Stimulated activated CD4-positive, alpha-beta T cell treated with anti-CD3 and anti-CD28 coated beads, Interleukin-1b, Interleukin-23, amount 100 ng/mL, for 1 hour (primary cell): ENCODE measurements at places on chromosomes 3 and 15.

- no peak for DNase-seq
These were observed 78.7 kb upstream of the GCNT3 start for GRCh38 chr15:59532770-59533379.

- DNase-seq = no peak
These were observed 220.7 kb downstream of the MEIS2 start for GRCh38 chr15:36879568-36880222.

GRCh38 chr15:41115161-41115651, 874 bp downstream of the INO80 start:
- DNase-seq = no peak

DNA sequence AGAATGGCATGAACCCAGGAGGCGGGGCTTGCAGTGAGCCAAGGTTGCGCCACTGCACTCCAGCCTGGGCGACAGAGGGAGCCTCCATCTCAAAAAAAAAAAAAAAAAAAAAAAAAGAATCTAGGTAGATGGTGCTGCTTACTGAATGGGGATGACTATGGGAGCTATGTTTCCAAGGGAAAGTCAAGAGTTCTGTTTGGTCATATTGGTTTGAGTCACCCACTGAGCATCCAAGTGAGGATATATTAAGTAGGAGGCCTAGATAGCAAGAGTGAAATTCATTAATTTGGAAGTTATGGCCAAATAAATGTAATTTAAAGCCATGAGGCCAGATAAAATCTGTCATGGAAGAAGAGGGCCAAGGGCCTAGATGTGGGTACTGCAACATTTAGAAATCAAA, 9.0 kb upstream of the UACA start:
- DNase-seq = no peak

DNA sequence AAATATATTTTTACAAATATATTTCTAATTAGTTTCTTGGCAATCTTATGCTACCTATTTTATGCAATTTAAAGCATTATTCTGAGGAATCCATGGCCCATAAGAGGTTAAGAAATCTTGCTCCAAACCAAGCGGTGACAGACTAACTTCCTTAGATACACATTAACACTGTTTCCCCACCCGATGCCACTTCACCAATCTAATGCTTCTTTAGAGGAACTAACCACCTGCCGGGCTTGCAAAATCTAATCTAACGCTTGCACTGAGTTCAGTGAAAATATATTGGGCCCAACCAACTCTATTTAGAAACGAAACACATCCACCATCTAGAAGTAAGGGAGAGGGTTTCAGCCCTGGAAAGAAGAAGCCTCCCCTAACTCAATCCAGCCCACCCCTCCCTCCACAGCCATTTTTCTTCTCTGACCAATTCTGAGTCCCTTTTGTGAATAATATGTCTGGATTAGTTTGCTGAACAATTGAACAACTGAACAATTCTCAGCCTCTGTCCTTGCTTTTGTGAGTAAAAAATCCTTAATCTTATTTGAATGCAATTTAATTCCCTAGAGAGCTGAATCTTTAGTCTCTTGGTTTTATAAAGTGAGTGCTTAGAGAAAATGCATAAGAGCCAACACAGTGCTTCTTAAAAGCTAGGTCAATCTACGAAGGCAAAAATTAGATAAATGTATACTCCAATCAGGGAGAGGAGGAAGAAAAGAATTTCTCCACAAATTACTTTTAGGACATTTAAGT, 150.4 kb upstream of the ADAMTS9 start:
- no peak for DNase-seq

- DNase-seq = no peak
These were observed 41.0 kb upstream of the GP5 start for GRCh38 chr3:194439881-194440550.

DNA sequence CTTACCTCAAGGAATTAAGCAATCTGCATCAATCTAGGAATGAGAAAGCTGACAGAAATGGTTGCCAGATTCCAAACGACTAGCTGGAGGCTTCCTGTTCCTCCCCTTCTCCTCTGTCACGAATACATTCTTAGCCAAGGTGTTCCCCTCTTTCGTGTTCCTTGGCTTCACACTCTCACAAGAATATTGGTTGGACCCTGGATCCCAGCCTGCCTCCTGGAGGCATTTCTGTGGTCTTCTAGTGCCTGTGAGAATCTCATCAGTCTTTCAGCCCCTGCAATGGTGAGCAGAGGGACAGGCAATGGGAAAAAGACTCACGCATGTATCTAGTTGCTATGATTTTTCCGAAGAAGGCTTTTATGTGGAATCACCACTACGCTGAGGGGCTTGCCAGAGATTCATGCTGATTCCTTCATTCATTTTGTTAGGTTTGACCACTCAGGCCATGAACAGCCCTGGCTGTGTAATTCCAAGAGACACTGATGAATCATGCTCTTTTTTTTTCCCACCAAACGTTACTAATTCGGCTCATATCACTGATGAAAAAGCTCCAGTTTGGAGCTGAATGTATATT, 1.6 kb upstream of the P3H2 start:
- DNase-seq = no peak

DNA sequence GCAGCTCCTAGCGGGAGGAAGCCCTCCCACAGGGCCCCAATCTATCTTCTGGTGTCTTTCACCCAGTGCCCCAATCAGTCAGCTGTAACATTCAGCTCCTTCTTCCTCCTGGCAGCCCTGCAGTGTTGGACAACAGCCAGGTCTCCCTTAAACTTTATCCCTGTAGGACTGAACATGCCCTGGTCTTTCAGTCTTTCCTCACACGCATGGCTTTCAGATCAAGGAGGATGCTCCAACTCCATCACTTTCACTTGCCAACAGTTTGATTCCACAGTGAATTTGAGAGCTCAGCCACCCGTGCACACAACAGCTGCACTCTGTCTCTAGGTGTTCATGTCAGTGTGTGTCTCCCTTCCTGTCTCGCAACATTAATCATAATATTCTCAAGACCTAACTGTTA, 28.5 kb upstream of the LRRC34 start:
- DNase-seq = no peak

DNA sequence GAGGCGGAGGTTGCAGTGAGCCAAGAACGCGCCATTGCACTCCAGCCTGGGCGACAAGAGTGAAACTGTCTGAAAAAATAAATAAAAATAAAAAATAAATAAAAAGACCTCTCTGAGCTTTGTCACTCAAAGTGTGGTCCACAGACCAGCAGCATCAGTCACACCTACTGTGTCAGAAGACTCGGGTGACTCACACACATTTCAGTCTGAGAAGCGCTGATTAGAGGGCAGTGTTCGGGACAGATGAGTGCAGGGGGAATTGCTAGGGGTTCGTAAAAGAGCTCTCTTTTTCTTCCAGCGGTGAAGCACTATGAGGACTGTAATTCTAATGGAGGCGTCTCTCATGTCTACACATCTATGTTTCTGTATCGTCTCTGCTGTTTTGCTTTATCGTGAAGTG, 5.7 kb downstream of the PODXL2 start:
- no peak for DNase-seq

GRCh38 chr15:73781038-73781925, 28.1 kb upstream of the INSYN1 start:
- no peak for DNase-seq

DNA sequence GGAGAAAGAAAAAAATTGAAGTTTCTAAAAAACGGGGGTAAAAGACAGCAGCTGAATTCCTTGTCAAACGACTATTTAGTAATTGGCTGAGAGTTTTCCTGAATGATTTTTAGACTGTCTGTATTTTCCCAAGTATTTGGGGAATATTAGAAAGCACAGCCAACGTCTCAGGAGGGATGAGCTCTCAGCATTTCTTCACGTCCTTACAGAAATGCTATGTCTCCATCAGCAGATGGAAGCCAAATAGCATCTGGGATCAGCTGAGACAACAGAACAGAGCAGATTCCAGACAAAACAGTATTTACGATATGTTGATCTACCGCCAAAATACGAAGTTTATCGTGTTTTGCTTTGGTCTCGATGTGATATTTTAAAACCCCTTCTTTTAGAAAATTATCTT, 5.3 kb upstream of the TMC3 start:
- DNase-seq = no peak

DNA sequence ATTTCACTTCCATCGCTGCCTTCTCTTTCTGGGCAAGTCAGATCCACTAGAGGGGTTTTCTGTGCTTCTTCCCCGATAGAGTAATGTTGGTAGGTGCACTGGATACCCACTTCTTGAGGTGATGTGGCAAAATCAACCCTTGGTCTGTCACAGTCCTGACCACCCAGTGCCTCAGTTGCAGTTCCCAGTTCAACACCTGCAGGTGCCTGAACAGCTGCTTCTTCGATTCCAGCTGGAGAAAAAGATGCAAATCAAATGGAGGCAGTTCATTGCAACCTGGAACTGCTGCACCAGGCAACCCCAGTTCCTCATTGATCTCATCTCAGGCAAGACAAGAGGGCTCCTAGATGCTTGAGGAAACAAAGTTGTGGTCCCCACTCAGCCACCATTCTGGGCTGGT, 186.6 kb downstream of the UBE2E2 start:
- DNase-seq = no peak

- DNase-seq = no peak
These were observed 9.8 kb downstream of the RAB27A start for GRCh38 chr15:55279746-55280351.

DNA sequence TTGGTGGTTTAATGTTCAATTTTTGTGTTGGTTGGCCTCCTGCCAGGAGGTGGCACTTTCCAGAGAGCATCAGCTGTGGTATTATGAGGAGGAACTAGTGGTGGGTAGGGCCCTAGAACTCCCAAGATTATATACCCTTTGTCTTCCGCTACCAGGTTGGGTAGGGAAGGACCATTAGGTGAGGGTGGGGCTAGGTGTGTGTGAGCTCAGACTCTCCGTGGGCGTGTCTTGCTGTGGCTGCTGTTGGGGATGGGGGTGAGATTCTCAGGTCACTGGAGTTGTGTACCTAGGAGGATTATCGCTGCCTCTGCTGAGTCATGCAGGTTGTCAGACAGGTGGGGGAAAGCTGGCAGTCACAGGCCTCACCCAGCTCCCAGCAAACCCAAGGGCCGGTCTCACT, 187.1 kb downstream of the DPH6 start:
- DNase-seq = no peak

- DNase-seq = no peak
These were observed 167.3 kb downstream of the FAM43A start for GRCh38 chr3:194852831-194853508.

DNA sequence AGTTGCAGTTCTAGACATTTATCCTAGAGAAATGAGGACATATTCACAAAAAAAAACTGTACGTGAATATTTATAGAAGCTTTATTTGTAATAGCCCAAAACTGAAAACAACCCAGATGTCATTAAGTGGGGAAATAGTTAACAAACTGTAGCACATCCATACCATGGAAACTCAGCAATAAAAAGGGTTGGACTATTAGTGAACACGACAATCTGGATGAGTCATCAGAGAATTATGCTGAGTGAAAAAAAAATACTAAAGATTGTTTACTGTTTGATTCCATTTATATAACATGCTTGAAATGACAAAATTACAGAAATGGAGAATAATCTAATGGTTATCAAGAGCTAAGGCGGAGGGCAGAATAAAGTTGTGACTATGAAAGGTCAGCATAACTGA, 59.5 kb downstream of the CPA3 start:
- DNase-seq = no peak

DNA sequence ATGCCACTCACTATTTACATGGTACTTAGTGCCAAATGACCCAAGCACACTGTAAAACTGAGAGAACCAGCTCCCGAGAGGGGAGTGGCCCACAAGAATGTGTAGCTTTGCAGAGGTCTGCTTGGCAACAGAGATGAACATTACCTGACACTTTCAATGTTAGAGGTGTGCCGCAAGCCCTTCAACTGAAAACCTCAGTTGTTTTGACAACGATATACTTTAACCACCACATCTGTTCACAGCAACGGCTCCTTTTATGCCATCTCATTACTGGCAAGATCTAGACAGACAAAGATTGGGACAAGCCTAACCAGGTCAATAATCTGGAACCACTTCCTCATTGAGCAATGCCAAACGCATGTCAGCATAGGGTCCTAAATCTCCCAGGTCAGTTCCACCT, 23.7 kb downstream of the NEK10 start:
- no peak for DNase-seq

GRCh38 chr3:11944052-11944673, 60.0 kb upstream of the SYN2 start:
- DNase-seq = no peak

- DNase-seq = no peak
These were observed 60.6 kb downstream of the TCF12 start for GRCh38 chr15:56978898-56979662.

- no peak for DNase-seq
These were observed 34.2 kb upstream of the TSEN2 start for GRCh38 chr3:12449889-12450682.

GRCh38 chr15:85972805-85973540, 106.7 kb upstream of the AGBL1 start:
- no peak for DNase-seq

DNA sequence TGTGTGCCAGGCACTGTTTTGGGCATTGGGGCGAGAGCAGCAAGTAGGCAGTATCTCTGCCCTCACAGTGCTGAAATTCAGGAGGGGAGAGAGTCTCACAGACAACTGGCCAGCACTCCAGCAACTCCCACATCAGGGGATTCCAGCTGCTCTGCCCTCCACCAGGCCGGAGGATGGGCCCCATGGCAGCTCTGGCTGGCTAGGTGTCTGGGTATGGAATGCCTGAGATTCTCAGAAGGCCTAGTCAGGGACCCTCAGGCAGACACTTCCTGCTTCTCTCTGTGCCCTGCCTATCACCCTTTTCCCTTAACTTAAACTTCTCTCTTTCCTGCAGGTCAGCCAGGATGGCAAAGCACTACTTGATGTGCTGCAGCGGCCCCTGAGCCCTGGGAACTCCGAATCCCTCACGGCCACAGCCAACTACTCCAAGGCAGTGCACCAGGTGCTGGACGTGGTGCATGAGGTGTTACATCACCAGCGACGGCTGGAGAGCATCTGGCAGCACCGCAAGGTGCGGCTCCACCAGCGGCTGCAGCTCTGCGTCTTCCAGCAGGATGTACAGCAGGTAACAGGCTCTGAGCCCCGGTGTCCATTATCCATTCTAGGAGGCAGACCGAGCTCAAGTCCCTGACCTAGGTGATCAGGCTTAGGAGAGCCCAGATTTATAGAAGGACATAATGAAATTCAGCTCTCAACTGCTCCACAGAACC, 342.2 kb upstream of the ROPN1 start:
- DNase-seq = no peak

GRCh38 chr3:21613372-21614070, 137.5 kb downstream of the ZNF385D start:
- DNase-seq = no peak

GRCh38 chr3:98711426-98711825, 51.7 kb upstream of the ST3GAL6 start:
- no peak for DNase-seq

DNA sequence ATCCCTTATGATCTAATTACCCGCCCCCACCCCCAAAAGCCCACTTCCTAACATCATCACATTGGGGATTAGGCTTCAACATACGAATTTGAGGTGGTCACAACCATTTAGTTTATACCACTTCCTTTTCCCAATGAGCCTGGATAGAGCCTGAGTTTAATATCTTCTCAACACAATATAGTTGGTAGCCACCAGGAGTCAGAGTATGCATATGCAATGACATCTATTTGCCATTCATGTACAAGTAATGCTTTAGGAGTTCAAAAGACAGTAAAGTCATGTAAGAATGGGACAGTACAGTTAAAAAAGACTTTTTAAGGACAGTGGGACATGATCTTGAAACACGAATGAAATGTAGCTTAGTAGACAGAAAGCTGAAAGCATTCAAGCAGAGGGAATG, 172.4 kb downstream of the DCLK3 start:
- no peak for DNase-seq
